ENCODE measurements at places on chromosomes 2 and 18.

- no peak for DNase-seq
These were observed 51.7 kb downstream of the IMPA2 start for GRCh38 chr18:12032786-12033642.

GRCh38 chr2:24105816-24106215, 17.3 kb downstream of the PFN4 start:
- no peak for DNase-seq

DNA sequence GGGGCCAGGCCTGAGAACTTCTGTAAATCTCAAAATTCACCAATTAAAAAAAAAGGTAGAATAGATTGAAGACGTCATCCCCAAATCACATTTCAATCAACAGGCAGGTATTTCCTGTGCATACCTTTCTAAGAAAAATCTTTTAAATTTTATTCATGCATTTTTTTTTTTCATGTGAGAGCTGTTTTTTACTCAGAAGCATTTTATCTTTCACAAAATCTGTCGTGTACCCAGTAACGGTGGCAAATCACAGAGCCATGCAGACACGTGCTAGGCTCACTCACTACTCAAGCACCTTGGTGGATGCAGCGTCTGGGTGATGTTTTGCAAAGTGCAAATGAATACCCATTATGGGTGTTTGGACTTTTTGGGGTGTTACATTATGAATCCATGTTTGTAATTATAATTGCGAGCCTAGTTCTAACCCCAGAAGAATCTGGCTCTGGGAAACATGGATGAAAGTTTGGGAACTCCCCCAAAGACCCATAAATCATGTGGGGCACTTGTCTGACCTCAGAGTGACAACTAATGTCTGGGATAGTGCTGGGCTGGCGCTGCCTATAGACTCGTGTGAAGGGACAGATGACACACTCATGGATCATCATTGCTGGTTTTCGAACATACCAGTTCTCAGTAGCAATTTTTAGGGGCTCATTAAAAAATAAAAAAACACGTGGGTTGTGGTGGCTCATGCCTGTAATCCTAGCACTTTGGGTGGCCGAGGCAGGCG, 335.2 kb downstream of the LPIN1 start:
- no peak for DNase-seq

DNA sequence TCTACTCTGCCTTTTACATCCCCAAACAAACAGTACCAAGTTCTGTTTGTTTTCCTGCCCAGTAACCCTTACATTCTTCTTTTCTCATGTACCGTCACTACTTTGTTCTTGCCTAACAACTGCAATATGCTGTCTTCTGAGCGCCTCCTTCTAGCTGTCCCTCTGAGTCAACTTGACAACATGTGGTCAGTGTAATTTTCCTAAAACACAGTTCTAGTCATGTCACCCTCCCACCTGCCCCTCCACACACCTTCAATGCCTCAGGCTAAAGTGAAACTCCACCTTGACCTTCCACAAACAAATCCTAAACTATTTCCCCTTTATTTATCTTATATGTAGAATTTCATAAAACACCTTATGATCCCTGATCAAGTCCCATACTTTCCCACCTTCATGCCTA, 124.6 kb upstream of the CD302 start:
- no peak for DNase-seq

GRCh38 chr2:106960683-106961161, 74.8 kb upstream of the ST6GAL2 start:
- no peak for DNase-seq

DNA sequence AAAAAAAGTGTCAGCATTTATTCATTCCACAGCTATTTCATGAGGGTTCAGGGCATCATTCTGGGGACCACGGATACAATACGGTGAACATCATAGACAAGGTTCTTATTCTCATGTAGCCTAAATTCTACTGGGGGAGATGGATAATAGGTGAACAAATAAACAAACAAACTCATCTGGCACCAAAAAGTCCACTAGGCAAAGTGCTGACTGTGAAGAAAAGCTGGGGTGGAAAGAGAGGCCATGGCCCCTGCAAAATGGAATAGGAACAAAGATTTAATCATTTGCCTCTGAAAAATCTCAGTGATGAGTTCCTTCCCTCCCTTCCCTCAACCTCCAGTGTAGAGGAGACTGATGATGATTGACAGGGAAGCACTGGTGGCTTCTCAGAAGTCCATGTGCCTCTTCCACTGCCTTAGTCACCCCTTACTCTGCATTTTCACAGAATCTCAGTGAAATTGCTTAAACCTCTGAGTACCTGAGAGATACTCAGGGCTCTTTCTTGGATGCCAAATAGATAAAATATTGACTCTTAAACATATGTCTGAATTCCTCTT, 69.3 kb upstream of the IL1R1 start:
- DNase-seq, result no peak

- no peak for DNase-seq
These were observed 99.9 kb downstream of the PARD3B start for GRCh38 chr2:204645018-204645773.

DNA sequence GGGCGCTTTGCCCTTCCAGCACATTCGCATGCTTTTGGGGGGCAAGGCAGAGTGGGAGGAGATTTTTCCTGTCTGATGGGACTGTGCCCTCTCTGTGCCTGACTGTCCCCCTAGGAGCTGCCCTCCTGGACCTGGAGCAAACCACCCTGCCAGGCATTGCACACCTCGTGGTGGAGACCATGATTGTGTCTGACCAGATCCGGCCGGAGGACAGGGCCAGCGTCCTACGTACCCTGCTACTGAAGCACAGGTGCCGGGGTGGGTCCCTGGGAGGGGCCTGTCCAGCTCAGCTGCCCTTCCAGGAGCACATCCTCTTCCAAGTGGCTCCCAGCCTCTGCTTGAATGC, 5.3 kb downstream of the SLC4A3 start:
- DNase-seq, result no peak

GRCh38 chr2:196516564-196516963, 123.0 kb upstream of the CCDC150 start:
- no peak for DNase-seq

DNA sequence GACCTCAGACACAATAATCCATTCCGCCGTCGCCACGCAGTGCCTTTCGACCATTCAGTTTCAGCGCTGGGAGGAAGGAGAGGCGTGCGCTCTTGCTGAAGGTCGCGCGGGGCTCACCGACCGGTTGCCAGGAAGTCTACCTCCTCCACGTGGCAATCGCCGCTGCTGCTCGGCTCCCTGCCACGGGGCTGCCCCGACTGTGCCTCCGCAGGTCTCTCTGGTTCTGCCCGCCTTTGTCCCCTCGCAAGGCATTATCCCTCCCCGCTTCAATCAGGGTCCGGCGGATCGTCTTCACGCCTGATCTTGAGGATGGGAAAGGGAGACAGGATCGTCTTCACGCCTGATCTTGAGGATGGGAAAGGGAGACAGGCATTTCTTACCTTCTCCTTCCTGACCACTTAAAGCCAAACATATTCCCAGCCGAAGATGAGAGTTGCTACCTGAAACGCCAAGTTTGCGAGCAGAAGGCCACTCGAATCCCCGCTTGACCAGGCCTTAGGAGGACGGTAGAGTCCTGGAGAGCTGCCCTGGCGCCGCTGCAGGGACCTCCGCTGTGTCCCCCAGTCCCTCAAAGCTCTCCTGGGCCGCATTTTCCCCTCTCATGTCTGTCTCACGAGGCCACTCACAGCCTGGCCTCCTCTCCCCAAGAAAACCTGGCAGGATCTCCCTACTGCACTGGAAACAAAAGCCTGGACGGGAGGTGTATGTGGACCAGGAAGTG, 4.3 kb upstream of the GPR45 start:
- DNase-seq, result no peak

DNA sequence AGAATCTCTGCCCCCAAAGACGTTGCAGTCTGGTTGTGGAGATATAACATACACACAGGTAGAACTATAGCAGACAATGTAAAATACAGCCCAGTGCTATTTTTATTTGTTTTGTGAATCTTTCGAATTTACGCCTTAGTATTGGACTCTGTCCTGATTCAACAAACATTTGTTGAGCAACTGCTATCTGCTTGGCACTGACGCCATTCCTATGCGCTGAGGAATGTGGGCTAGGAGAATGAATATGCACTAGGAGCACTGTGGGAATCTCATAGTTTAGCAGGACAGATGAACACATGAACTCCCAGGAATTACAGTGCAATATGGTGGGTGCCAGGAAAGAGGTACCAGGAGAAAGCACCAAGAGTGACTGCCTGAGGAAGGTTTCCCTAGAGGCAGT, 181.7 kb upstream of the SIX3 start:
- no peak for DNase-seq

DNA sequence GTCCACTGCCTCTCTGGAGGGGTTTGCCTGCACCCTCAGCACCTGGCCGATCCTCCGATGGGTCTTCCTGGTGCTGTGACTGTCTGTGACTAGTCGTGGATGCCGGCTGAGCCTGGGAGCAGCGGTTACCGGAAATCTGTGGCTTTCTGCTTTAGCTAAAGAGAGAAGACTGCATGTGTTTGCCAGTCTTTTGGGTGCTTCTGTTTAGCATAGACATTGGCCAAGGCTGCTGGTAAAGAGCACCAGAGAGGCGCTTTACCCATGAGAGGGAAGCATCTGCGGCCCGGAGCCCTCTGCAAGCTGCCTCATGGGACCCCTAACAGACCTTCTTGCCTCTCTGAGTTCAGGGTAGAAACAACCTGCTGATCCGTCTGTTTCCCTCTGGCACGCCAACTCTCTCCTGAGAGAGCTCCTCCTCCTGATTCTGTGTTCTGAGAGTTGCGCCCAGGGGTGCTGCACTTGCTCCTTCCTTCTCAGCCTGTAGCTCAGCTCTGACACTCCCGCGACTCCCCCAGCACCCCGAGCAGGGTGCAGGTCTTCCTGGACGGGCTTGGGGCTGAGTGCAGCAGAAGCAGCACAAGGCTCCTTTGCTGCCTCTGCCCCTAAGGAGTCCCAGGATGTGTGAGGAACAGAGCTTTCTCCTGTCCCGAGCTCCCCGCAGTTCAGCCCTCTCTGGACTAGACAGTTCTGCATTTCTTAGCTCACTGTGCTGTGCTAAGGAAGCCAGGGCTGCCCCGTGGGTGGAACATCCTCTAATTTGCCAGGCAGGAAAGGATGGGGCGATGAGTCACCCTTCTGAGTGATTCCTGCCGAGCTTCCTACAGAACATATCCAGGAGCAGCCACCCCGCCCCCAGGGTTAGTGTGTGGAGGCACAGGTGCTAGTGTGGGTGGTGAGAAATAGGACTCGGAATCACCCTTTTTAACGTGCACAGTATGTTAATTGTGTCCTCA, 203.2 kb downstream of the SH3RF3 start:
- DNase-seq, result no peak

GRCh38 chr2:44929735-44930273, 11.7 kb upstream of the SIX3 start:
- DNase-seq, result no peak

GRCh38 chr2:86001326-86001725, 104.4 kb downstream of the POLR1A start:
- DNase-seq, result no peak

DNA sequence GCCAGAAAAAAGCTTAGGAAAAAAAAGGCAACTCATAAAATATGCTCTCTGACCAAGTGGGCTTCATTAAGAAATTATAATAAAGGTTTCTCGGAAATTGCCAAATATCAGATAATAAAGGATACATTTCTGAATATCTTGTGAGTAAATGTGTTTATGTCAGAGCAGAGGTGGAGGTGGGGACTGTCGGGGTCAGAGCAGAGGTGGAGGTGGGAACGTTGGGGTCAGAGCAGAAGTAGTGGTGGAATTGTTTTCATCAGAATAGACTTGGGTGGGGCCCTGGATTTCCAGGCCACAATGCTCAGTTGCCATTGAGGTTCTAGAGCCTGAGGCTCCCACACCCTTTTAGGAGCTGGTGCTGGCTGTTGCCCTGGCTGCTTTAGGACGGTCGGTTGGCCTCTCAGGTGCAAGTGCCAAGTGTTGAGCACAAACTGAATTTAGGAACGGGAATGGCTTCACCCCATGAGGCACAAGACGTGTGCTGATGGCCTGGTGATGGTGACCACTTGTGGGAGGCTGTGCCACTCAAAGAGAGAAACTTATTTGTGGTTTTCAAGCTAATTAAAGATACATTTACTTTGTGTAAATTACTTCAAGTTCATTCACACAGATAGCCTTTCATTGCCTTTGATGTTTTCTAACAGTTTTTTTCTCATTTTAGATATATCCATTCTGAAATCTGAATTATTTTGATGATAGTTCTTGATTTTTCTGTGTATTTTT, 131.5 kb downstream of the ATP9B start:
- DNase-seq, result no peak

DNA sequence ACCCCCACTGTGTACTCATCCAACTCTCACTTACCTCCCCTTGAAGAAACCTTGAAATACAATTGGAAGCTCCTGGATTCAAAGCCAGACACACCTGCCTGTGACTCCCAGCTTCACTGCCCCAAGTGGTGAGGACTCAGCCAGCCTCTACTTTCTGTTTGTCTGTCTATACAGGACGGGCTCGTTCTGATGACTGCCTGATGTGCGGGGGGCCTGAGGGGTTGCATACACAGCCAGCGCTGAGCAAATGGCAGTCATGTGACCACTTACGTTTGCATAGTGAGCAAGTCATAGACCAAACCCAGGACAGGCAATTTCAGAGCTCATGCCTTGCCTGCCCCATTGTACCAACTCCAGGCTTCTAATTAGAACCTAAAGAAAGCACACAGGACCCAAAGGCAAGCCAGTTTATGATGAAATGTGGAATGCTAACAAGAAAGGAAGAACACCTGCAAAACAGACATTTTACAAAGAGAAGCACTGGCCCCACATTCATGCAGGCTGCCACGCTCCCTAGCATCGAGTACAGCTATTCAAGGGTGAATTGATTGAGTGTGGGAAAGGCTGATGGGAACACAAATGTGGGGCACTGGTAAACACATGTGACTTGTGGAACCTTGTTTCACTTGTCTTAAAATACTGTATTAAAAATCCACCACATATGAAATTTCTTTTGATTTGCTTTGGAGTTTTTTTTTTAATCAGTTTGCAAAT, 137.8 kb downstream of the LNPK start:
- no peak for DNase-seq

DNA sequence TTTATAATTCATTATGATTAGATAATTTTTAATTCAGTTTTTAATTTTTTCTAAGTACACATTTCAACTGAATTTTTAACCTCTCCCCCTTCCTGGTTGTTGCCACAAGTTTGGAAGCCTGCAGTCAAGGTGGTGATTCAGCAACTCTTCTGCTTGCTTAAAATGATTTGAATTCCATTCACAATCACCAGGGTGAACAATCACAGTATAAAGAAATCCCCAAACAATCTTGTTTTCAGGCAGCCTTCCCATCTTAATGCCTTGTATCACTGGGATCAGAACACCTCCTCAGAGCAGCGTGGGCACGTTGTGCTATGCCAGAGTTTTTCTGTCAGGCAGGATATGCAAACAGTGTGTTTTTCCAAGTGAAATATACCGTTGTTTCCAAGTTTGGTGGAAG, 46.7 kb upstream of the BARD1 start:
- no peak for DNase-seq

GRCh38 chr2:182447863-182448262, 21.0 kb upstream of the PDE1A start:
- no peak for DNase-seq

- DNase-seq, result no peak
These were observed 20.7 kb downstream of the SPTBN1 start for GRCh38 chr2:54476852-54477251.

DNA sequence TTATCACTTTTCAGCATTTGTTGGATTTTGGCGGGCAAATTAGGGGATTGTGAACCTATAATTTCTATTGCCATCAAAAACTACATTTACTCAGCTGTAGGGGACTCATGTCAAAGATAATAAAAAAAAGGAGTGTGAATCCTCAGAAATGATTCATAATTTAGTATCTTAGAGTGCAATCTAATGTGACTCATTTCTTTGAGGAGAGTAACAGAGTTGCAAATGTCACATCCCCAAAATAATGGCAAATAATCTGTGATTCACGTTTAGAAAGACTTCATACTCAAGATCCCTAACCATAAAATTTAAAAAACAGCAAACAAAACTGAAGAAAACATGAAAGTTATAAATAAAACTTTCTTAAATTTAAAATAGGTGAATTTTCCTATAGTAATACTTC, 373.0 kb downstream of the CDH2 start:
- no peak for DNase-seq
